ENCODE measurements at places on chromosomes 13 and 19. TPM values are rescaled to one million over a fixed set of nuclear protein-coding genes. Genes with fewer than 3 reads are reported as not detected.

Gene LYPD3
- 0.39 TPM for total RNA-seq

Gene PCDH20
- total RNA-seq: 0.19 TPM

Gene FOXA3
- not detected for total RNA-seq

Gene MAP4K1
- 1.4 TPM for total RNA-seq
